Stimulated activated CD8-positive, alpha-beta memory T cell treated with anti-CD3 and anti-CD28 coated beads, Interleukin-7, amount 100 ng/mL, for 1 hour (primary cell): ENCODE measurements at places on chromosomes 16 and 17.

- DNase-seq = no peak
Measured at GRCh38 chr17:19771971-19772630, 24.0 kb upstream of the ALDH3A1 start.

- no peak for DNase-seq
Measured at GRCh38 chr17:62735044-62735651, 73.0 kb downstream of the MARCHF10 start.

DNA sequence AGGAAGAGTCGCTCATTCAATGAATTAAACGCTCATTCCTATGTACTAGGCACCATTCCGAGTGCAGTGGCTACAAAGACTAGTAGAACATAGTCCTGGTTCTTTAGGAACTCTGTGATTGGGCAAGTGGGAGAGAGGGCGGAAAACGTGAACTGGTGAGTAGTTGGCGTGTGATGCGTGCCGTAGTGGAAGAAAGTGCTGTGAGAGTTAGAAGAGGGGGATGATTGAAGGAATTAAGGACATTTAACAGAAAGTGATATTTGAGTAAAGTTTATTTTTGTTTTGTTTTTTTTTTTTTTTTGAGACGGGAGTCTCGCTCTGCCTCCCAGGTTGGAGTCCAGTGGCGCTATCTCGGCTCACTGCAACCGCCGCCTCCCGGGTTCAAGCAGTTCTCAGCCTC lies 7.9 kb upstream of the SLFN14 start:
- no peak for DNase-seq

DNA sequence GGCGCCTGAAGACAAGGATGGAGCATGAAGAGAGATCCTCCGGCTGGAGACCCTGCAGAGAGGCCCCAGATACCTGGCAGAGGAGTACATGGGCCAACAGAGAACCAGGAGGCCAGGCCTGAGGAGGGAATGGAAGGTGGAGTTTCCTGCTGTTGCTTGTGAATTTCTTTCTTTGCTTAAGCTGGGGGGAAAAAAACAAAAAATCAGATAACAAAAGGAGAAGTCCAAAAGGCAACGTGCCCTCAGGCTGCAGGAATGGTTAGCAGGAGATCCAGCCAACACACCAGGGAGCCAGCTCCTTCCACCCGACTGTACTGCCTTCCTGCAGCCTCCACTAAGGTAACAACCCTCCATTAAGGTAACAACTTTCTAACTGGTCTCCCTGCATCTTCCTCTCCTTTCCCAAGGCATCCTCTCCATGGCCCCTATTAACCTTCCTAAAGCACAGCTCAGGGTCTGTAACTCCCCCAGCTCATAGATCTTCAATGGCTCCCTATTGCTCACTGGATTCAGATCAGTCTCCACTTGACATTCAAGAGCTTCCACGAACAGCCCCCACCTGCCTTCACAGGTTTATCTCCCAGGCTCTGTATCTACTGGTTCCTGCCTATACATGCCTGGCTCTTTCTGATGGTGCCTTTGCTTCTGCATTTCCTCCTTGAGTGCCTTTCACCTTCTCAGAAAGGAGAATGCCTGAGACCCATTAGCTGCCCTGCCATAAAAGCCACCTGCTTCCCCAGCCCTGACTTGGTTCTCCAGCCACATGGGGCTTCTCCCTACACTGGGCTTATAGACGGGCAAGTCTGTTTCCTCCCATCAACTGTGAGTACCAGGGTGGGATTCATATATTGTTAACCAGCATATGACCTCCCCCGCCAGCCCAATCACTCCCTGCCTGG lies 725 bp upstream of the ARL5C start:
- DNase-seq = no peak

- DNase-seq = no peak
Measured at GRCh38 chr17:28612936-28613872, 781 bp downstream of the RSKR start.

DNA sequence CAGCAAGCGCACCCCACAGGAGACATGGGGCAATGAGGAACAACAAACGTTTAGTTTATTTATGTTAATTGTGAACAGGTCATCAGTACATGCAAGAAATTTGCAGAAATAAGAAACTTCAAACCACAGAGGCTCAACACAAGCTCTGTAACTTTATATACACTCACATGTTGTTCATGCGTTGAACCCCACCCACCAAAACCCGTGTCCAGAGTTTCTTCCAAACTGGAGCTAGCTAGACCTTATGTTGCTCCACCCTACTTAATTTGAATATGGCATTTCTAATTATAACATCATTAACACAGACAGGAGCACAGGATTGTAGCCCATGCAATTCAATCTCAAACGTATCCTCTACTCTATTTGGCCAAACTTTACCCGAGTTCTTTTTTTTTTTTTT lies 192.1 kb downstream of the ZNF18 start:
- DNase-seq = no peak

- DNase-seq = no peak
Measured at GRCh38 chr17:39626171-39627046, at the start of gene PPP1R1B. Gene PPP1R1B, plus strand, starts transcription at chr17:39626952. Its CDS starts 441 bp downstream, at chr17:39627393.

GRCh38 chr16:49806446-49806845 lies 49.5 kb downstream of the ZNF423 start:
- no peak for DNase-seq

- DNase-seq = no peak
Measured at GRCh38 chr16:3596101-3596861, 15.1 kb downstream of the SLX4 start.

DNA sequence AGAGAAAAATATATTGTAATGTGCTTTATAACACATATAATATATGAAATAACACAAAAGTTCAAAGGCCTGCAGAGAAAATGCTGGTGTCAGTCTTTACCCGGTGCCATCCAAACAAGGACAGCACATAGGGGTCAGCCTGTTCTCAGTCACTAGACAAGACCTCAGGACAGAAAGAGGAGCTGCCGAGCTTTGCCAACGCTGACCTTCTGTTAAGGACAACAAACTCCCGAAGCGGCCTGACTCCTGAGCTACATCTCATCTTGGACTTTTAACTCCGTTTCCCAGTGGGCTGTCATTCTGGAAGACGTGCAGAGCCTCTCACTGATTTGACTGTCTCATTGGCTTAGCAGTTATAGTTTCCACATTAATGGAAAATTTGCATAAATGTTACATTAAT lies 6.9 kb downstream of the ELAC2 start:
- no peak for DNase-seq

GRCh38 chr16:75593825-75594820 lies 27.9 kb downstream of the GABARAPL2 start:
- no peak for DNase-seq

DNA sequence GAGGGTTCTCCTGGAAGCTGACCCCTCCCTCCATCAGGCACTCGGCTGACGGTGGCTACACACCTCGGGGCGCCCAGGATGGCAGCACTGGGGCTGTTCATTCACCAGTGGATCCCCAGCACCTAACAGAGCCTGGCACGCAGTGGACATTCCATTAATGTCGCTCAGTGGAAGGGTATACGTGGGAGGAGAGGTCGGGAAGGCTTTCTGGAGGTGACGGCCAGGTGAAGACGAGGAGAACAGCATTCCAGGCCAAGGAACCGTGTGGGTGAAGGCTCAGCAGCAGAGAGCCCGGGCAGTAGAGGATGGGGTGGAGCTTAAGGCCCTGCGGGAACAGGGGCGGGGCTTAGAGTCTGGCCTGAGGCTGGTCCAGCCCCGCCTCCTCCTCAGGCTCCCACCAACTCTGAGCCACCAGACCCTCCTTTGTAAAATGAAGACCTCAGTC lies 2.5 kb upstream of the HS3ST6 start:
- DNase-seq = no peak

DNA sequence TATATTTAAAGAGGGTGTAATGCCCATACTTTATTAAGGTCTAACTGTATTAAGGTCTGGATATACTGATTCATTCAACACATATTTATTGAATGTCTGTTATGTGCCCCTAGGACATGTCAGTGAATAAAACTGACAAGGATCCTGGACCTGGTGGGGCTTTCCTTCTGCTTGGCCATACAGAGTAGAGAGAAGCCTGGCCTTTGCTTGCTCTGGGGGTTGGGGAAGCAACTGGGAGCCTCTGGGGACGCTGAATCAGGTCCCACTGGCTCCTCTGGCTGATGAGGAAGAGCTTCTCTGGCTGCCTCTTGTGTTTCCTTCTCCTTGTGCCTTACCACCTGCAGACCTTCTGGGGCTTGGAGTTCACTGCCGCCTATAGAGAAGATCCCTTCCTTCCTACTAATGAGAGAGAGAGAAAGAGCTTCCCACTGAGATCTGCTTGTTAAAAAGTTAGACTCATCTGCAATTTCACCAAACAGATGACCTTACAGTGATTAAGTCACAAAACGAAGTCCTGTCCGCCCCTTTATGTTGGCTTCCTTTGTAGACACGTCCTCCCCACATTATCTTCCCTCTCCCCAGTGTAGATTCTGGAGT lies 49.7 kb downstream of the MSI2 start:
- DNase-seq = no peak

DNA sequence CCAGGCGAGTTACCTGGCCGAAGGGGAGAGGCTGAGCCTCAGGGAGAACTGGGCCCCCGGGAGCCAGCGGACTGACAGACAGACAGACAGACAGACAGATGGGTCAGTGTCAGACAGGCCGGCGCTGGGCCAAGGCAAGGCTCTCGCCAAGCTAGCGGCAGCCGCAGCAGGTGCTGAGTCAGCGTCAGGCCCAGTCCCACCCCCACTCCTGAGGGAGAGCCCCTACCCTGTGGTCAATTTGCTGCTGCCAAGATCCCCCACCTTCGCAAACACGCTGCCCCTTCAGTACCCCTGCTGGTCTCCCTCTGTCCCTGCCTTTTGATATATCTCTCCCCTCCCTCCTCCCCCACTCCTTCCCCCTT lies 1.5 kb downstream of the FGF11 start:
- DNase-seq = no peak

DNA sequence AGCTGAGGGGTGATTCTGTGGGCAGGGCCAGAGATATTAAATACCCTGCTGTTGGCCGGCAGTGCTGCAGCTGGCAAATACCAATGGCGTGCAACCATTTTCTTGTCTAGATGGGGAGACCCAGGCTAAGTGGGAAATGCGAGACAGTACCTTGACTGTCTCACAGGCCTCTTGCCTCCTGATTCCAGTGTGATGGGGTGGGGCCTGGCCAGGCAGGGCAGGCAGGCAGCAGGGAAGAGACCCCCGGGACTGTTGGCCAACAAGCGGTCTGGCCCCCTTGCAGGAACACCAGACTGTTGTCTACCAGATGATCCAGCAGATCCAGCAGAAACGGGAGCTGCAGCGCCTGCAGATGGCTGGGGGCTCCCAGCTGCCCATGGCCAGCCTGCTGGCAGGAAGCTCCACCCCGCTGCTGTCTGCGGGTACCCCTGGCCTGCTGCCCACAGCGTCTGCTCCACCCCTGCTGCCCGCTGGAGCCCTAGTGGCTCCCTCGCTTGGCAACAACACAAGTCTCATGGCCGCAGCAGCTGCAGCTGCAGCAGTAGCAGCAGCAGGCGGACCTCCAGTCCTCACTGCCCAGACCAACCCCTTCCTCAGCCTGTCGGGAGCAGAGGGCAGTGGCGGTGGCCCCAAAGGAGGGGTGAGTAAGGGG lies 5.7 kb upstream of the CISD3 start:
- DNase-seq = no peak

- no peak for DNase-seq
Measured at GRCh38 chr16:22413819-22414218, 39.4 kb upstream of the CDR2 start.

- DNase-seq = no peak
Measured at GRCh38 chr17:57559226-57559625, 185.9 kb downstream of the CCDC182 start.

DNA sequence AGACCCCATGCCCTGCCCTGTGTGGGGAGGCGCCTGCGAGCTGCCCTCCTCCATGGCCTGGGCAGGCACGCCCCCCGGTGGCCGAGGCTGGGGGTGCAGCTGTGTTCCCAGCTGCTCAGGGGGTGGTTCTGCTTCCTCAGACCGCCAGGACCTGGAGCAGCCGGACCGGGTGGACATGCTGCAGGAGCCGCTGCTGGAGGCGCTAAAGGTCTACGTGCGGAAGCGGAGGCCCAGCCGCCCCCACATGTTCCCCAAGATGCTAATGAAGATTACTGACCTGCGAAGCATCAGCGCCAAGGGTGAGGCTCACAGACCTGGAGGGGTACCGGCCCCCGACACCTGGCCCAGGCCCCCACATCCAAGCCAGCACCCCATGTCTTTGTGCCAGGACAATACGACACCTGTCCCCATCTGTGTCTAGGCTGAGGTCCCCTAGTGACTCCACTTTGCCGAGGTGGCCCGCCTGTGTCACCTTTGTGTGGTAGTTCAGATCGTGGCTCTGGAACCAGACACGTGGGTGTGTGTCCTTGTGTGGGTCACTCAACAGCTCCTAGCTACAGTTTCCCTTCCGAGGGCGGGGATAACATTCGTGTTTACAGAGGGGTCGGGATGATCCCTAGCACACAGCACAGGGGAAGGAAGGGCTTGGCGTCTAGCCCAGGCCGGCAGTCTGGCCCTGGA lies 9.3 kb downstream of the GJD3 start:
- peak; percentile 58 for DNase-seq

DNA sequence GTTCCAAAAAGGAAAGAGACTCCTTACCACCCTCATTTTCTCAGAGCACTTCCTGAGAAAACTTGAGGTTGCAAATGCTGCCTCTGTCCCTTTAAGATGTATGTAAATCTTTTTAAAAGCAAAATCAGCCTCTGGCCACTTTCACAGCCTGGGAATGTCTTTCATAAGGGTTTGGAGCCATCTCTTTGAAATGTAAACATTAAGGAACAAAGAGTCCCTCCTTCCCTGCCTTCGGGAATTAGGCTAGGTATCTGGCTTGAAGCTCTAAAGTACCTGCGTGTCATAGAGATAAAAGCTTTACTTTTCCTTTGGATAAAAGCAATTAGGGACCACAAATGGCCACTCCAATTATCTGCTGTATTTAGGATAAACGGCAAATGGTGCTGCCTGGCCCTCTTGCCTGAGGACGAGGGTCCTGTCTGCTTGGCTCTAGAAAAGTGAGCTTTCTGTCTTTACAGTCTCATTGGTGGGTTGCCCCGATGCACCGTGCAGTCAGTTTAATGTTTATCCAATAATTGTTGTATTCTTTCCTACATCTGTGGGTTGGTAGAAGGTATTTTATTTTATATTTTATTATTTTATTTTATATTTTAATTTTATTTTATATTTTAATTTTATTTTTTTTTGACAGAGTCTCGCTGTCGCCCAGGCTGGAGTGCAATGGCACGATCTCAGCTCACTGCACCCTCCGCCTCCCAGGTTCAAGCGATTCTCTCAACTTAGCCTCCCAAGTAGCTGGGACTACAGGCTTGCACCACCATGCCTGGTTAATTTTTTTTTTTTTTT lies 23.9 kb downstream of the NLRC3 start:
- DNase-seq = no peak

DNA sequence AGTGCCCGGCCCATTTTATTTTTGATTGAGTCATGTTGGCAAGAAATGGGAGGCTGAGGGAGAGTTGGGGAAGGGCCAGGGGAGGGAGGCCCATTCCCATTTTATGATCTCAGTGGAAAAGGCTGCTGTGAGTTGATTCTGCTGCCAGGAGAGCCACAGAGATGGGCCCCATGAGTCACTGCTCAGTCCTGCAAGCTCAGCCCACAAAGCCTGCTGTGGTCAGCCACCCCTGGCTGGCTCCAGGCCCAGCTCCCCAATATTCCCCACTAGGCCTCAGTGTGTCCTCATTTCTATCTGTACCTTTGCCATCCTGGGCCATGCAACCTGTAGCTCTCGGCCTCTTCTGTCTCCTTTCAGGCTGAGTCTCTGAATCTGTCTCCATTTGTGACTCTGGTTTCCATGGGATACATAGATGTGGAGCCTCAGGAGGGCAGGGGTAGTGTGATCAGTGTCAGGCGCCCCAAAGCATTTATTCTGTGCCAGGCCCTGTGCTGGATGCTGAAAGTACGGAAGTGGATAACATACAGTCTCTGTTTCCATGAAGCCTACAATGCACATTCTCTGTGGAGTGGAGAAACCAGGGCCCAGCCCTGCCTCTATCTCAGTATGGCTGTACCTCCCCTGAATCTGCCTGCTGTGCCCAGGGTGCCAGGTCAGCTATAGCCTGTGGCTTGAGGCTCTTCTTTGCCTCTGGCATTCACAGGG lies 1.9 kb upstream of the PLEKHG4 start:
- DNase-seq = no peak
